ENCODE measurements at places on chromosomes 1 and 21.

- H3K36me3 ChIP-seq: no peaks in the 10 kb centered on the region
- peaks cover 24% of the 10 kb centered on the region for H3K27me3 ChIP-seq
- no peak overlapping the region for H3K27ac ChIP-seq
- H3K4me1 ChIP-seq: no peaks in the 10 kb centered on the region
- no peak overlapping the region for H3K4me3 ChIP-seq
- peak; percentile 21 for DNase-seq
These were observed 11.9 kb downstream of the ACTRT2 start for GRCh38 chr1:3033040-3033789.

GRCh38 chr1:199691540-199691939 lies 336.0 kb upstream of the NR5A2 start:
- DNase-seq: no peak
- H3K27ac ChIP-seq: no peak overlapping the region

DNA sequence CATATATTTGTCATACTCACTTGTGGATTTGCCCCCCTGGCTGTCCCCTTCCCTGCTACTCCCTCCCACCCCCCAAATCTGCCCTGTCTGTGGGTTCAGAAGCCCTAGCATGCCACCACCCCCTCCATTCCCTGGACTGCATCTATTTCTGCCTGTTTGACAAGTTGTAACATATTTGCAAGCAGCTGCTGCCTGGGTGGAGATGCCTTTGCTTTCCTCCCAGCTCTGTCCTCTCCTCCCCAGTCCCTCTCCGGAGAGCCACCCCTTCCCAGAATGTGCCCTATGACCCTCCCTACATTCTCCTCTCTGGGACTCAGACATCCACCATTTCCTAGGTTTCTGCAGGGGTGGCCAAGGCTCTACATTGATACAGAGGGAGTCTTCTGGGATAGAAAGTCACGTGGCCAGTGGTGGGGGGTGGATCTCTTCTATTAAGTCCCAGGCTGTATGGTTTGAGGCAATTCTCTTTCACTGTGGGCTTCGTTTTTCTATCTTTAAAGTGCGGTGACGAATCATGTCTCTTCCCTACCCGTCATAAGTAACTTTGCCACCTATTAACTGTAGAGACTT lies 6.0 kb upstream of the MYOG start:
- no peaks in the 10 kb centered on the region for H3K27me3 ChIP-seq
- H3K36me3 ChIP-seq: no peaks in the 10 kb centered on the region
- no peaks in the 10 kb centered on the region for H3K4me1 ChIP-seq
- no peak for DNase-seq

- no peak overlapping the region for H3K4me3 ChIP-seq
- no peaks in the 10 kb centered on the region for H3K27me3 ChIP-seq
- peak overlapping the region; percentile 38 for H3K27ac ChIP-seq
- no peaks in the 10 kb centered on the region for H3K4me1 ChIP-seq
- DNase-seq: no peak
These were observed 216.2 kb upstream of the SAMSN1 start for GRCh38 chr21:14762327-14762726.

DNA sequence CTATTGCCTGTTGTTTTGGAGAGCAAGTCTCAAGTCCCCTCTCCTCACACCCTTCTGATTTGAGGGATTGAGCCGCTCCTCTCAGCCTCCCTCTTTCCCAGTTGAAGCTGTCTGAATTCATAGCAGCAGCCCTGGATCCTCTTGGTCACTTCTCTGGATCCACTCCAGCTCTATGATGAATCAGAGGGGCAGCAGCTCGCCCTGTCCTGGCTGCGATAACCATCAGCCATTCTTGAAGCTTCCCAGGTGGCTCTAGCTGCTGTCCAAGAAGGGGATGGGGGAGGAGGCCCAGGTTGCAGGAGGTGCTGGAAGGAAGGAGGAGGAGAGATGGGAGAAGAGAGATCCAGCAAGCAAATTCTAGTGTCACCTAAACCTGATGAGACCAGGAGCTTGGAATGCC lies 31.3 kb downstream of the WNT4 start:
- no peak overlapping the region for H3K4me3 ChIP-seq
- peaks cover 4% of the 10 kb centered on the region for H3K4me1 ChIP-seq
- H3K27me3 ChIP-seq: no peaks in the 10 kb centered on the region
- peaks cover 35% of the 10 kb centered on the region for H3K36me3 ChIP-seq
- DNase-seq: no peak
- no peak overlapping the region for H3K27ac ChIP-seq

GRCh38 chr1:39788426-39788757 lies 273 bp downstream of the BMP8B start:
- no peak for DNase-seq
- no peaks in the 10 kb centered on the region for H3K4me1 ChIP-seq
- peak overlapping the region; percentile 58 for H3K4me3 ChIP-seq

DNA sequence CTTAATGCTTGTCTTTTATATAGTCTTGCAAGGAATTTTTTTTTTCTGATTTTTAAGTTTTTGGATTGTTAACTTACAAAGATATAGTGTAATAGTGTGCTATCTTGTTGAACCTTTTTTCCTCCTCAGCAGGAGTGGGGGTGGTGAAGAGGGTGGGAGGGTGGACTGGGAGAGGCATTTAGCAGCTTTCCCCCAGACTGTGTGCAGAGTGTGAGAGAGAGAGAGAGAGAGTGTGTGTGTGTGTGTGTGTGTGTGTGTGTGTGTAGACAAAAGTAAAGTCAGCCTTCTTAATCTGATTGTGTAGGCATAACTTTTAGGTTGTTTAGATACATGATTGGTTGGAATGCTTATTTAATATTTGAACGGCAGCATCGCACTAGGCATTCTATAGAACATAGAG lies 4.9 kb downstream of the CAMTA1 start:
- peaks cover 33% of the 10 kb centered on the region for H3K4me1 ChIP-seq
- H3K27me3 ChIP-seq: no peaks in the 10 kb centered on the region
- H3K4me3 ChIP-seq: no peak overlapping the region
- H3K27ac ChIP-seq: no peak overlapping the region

- no peaks in the 10 kb centered on the region for H3K4me1 ChIP-seq
- DNase-seq: no peak
- no peaks in the 10 kb centered on the region for H3K36me3 ChIP-seq
- no peaks in the 10 kb centered on the region for H3K27me3 ChIP-seq
These were observed 6.8 kb upstream of the JAM2 start for GRCh38 chr21:25632296-25632695.

- no peaks in the 10 kb centered on the region for H3K4me1 ChIP-seq
- DNase-seq: no peak
- H3K27me3 ChIP-seq: no peaks in the 10 kb centered on the region
- H3K36me3 ChIP-seq: no peaks in the 10 kb centered on the region
These were observed 65.6 kb upstream of the DAB1 start for GRCh38 chr1:57489358-57490036.

- H3K4me3 ChIP-seq: no peak overlapping the region
- DNase-seq: no peak
- no peaks in the 10 kb centered on the region for H3K36me3 ChIP-seq
- H3K27ac ChIP-seq: no peak overlapping the region
- no peaks in the 10 kb centered on the region for H3K4me1 ChIP-seq
- H3K27me3 ChIP-seq: no peaks in the 10 kb centered on the region
These were observed 290.5 kb upstream of the DPYD start for GRCh38 chr1:98211271-98211845.

Data from upper lobe of right lung (tissue), 1 donor.